Sciatic nerve (tissue), 2 donors: ENCODE measurements at places on chromosomes 1 and 21. TPM values are rescaled to one million over a fixed set of nuclear protein-coding genes. Genes with fewer than 3 reads are reported as not detected.

Gene KRTAP10-11
- not detected for total RNA-seq

- DNase-seq: no peak
These were observed 100.6 kb downstream of the KCND3 start for GRCh38 chr1:111888740-111889376.

- peak; percentile 50 for DNase-seq
These were observed 247.3 kb downstream of the FOXD2 start for GRCh38 chr1:47684964-47685762.

DNA sequence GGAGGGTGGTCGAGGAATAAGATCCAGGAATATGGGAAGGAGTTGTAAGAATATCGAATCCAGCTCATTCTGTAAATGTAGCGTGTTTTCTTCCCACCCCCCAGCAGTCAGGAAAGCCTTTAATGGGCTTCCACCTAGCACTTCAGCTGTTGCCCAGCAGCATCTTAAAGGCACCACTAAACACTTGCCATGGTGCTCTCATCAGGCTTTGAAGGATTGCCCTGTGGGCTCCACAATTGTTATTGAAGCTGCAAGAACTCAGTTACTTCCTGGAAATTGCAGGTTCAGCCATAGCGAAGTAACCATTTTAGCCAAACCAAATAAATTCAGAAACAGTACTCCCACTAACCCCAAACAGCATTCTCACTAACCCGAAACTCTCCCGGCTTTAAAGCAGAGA lies 511.2 kb downstream of the PLPP3 start:
- DNase-seq: no peak

DNA sequence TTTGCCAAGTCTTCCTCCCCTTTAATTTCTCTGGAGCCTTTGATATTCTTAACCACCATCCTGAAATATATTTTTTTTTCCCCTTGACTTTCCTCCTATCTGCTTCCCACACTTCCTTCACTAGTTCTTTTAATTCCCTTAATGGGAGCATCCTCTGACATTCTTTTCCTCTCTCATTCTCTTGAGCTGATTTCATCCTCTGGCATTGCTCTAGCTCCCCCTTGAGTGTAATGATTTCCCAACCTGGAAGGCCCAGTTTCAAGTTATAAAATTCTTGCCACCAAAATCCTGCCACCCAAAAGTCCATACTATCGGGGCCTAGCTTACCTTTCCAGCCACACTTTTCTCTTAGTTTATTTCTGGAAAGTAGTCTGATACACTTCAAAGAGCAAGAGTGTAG lies 39.5 kb upstream of the UBE2U start:
- DNase-seq: no peak

DNA sequence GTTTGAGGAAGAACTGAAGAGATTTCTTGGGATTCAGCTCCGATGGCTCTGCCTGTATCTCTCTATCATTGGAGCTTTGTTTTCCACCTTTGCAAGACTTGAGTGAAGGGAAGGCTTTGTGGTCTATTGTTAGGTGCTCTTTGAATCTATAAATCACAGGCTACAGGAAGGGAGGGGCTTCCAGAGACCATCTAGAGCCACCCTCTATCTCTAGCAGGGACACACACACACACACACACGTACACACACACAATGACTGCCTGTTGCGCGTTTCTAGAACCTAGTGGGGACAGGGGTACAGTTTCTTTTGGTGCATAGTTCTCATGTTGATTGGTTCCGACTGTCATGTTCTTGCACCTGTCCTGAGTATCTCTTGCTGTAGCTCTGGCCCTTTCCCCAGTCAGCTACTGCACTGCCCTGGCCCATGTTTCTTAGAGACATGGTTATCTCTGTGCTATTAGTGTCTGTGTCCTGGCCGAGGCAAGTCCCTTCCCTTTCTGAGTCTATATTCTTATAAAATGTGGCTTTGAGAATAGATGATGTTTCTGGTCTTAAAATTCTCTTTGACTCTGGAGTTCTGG lies 60.7 kb downstream of the MAN1C1 start:
- DNase-seq: no peak

DNA sequence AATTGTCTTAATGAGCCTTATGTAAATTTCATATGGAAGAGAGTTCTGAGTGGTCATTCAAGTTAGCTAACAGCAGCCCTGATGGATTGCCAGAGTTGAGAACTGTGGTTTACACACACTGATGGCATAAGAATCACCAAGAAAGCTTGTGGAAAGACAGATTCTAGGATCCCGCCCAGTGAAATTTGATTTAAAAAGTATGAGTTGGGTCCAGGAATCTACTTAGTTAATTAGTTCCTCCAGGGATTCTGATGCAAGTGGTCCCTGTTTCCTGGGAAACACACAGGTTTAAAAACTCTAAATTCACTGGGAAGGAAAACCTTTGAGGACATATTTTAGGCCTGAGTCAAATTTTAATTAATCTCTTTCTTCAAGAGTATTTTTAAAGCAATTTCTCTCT lies 144.3 kb downstream of the NTPCR start:
- no peak for DNase-seq

Gene MYBPH
- not detected for total RNA-seq

Gene IQCC
- total RNA-seq: 1.1 TPM

GRCh38 chr1:92310185-92310597 lies 11.3 kb downstream of the RPAP2 start:
- no peak for DNase-seq

GRCh38 chr1:81922955-81923354 lies 122.2 kb downstream of the ADGRL2 start:
- DNase-seq: no peak

- no peak for DNase-seq
These were observed 386.8 kb downstream of the NCAM2 start for GRCh38 chr21:21384977-21385376.

DNA sequence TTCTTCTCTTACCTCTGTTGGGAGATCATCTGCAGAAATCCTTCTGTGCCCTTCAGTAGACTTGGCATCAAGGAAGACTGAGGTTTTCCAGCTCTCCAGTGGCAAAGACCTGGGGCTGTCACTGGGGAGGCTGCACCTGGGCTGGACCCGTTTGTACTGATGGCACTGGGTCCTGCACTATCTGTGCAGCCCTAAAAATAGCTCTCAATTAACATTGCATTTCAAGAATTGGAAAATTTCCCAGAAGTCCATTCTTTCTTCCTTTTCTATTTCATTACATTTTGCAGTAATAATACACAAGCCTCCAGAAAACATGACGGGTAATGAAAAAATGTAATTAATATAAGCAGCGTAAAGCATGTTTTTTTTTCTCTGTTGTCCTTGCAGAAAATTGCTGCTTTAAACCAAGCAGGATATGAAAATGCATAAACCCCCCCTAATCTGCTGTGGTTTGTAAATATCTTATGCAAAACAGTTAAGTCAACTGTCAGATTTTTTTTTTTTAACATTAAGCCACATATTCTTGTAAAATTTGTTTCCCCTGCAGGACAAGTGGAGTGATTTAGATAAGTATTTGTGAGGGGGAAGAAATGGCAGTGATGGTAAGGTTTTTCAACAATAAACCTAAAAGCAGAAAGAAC lies 64.9 kb downstream of the LMO4 start:
- DNase-seq: no peak

DNA sequence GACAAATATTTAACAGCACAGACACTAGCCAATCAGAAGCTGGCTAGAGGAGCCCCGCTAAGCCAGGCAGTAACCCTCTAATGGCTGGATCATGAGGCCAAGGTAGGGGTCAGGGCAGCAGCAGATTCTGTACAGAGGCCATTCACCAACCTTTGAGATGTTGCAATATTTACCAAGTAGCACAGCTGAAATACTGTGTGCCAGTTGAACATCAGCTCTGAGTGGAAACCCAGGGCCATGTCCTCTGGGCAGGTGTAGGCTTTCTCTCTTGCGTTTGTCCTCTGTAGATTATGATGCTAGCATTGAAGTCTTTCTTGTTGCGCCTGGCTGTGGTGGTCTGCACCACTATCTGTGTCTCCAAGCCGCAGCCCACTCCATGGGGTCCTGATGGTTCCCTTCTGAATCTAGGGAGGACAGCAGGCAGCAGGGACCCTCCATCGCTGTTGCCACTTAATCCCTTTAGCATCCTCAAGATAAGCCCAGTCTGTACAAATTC lies 2.5 kb upstream of the COG2 start:
- no peak for DNase-seq

Gene CCSAP
- total RNA-seq: 9.2 TPM

DNA sequence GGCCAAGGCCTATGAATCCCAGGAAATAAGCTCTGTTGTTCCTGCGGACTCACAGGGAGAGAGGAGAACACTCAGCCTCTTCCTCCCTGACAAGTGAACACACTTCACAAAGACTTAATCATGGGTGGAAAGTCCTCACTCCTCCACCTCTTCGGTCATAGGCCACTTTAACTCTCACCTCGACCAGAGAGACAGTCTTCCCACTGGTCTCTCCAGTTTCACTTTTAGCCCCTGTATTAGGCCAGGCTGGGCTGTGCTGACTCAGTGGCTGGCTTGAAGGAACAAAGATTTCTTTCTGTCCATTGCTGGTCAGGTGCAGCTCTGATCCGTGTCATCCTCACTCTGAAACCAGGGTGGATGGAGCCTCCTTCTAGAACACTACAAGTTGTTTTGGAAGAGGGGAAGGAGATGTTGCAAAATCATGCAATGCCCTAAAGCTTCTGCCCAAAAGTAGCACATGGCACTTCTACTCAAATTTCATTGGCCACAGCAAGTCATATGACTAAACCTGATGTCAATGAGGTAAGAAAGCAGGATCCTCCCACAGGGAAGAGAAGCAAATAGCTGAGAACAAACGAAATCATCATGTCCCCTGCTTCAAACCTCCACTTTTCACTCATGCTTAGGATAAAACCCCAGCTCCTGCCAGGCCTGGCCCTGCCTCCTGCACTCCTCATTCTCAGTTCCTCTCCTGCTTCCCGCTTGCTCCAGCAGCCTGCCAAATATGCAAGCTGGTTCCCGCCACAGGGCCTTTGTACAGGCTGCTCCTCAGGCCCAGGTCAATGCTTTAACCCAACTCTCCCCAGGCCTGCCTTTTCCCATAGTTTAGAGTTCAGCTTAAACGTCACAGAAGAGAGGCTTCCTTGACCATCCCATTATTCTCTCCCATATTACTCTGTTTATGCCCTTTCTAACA lies 150.5 kb upstream of the RUNX3 start:
- DNase-seq: no peak

- DNase-seq: no peak
These were observed 49.2 kb downstream of the UMODL1 start for GRCh38 chr21:42120101-42120902.

DNA sequence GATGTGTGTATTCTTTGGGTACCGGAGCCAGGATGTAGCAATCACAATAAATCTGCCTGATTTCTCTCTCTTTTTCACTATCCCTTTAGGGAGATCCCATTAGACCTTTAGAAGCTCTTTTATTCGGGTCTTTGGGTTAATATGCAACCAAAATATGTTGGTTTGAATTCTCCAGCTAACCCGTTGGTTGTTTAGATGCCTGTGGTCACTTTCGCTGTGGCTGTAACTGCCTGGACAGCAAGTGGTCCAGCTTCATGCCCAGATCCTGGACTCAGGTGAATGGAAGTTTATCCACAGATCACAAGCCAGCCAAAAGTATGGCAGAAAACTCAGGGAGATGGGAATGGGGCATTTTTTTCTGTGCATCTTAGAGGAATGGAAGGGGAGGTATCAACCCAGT lies 12.3 kb downstream of the KAZN start:
- DNase-seq: no peak

Gene TMEM125
- 3.2 TPM for total RNA-seq

GRCh38 chr1:228110556-228110955 lies 1.5 kb upstream of the MRPL55 start:
- DNase-seq: no peak

- no peak for DNase-seq
These were observed 74.1 kb downstream of the CRB1 start for GRCh38 chr1:197342044-197342565.

Gene SERBP1
- 152 TPM for total RNA-seq

GRCh38 chr1:20109223-20109856 lies 10.0 kb downstream of the PLA2G2D start:
- DNase-seq: peak; percentile 44

DNA sequence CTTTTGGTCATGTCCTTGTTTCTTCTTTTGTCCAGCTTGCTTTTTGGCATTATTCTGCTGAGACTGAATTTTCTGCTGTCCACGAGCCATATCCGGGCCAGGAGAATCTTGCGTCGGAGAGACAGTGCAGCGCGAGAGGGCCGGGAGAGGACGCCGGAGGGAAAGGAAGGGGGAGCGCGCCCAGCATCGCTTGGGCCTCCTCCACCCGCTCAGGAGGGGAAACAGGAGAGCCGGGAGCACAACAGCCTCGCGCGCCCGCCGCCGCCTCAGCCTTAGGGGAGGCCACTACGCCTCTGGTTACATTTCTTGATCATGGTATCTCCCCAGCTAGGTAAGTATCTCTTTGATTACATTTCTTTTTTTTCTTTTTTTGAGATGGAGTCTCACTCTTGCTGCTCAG lies 7.4 kb upstream of the DEGS1 start:
- DNase-seq: no peak

GRCh38 chr1:162471290-162471853 lies 26.2 kb upstream of the UHMK1 start:
- DNase-seq: no peak

GRCh38 chr1:226872437-226872836 lies 2.0 kb downstream of the PSEN2 start:
- DNase-seq: no peak

Gene EFNA1
- 49.0 TPM for total RNA-seq

DNA sequence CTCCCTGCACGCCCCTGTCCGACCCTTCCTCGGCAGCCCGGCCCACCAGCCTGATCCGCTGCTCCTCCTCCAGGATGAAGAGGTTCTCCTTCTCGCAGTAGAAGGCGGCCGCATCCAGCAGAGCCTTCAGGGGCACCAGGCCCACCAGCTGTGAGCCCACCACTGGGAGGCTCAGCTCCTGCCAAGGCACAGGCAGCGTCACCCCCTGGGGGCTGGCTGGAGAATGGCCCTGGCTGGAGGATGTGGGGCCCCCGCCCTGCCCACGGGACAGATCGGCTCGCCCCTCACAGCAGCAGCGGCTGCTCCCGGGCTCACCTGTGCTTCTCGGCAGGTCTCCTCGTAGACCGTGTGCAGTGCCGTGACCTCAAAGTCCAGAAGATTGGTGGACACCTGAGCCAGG lies 5.3 kb downstream of the FTCD start:
- DNase-seq: peak; percentile 57

Gene TXNDC12
- total RNA-seq: 37.4 TPM

- DNase-seq: no peak
These were observed 41.3 kb downstream of the ZNF281 start for GRCh38 chr1:200368556-200368955.

Gene NPR1
- total RNA-seq: 34.1 TPM
